Activated CD4-positive, alpha-beta memory T cell treated with anti-CD3 and anti-CD28 coated beads, Interleukin-2, amount 10 ng/mL, durations not matched to agents 7 days and 5 days (primary cell): ENCODE measurements at places on chromosomes 4 and X. TPM values are rescaled to one million over a fixed set of nuclear protein-coding genes. Genes with fewer than 3 reads are reported as not detected.
A peak's percentile ranks its signal among the peaks of the same experiment; 100 is the strongest.

ADH1C gene
- total RNA-seq: not detected

QRFPR gene
- total RNA-seq: not detected

IGSF1 gene
- total RNA-seq: not detected

DNA sequence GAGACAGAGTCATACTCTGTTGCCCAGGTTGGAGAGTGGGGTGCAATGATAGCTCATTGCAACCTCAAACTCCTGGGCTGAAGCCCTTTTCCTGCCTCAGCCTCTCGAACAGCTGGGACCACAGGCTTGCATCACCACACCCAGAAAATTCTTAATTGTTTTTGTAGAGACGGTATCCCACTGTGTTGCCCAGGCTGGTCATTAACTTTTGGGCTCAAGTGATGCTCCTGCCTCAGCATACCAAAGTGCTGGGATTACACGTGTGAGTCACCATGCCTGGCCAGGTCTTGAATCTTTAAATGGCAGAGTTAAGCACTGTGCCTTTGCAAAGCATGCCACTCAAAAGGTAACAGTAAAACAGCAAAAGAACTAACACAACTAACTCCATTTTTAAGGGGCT, 28.6 kb upstream of the BBS12 start:
- DNase-seq: no peak
- H3K4me3 ChIP-seq: no peak overlapping the region
- peaks cover 57% of the 10 kb centered on the region for H3K4me1 ChIP-seq
- H3K36me3 ChIP-seq: peaks cover 7% of the 10 kb centered on the region
- H3K27me3 ChIP-seq: peaks cover 4% of the 10 kb centered on the region
- H3K27ac ChIP-seq: no peak overlapping the region

- H3K4me3 ChIP-seq: no peak overlapping the region
- no peak overlapping the region for H3K27ac ChIP-seq
Observed at GRCh38 chrX:112761242-112762207, 79.1 kb downstream of the AMOT start.

GRCh38 chrX:12076046-12076445, 62.2 kb upstream of the FRMPD4 start:
- H3K4me1 ChIP-seq: no peaks in the 10 kb centered on the region
- no peaks in the 10 kb centered on the region for H3K36me3 ChIP-seq
- no peaks in the 10 kb centered on the region for H3K27me3 ChIP-seq
- H3K27ac ChIP-seq: no peak overlapping the region
- H3K4me3 ChIP-seq: no peak overlapping the region
- no peak for DNase-seq

DNA sequence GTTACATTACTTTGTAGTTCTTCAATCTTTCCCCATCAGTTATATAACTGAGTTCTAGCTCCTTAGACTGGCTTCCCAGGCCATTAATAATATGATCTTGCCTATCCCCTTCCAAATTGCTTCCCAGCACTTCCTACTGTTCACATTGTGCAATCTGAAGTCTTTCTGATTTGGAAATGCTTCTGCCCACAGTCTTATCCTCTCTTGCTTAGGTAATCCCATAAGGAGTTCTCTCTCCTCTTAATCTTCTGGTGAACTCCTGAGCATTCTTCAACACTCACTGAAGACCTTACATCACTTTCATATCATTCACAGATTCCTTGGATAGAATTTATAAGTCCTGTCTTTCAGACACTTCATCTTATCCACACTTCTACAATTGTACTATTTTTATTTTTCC, 132.7 kb upstream of the TTC29 start:
- DNase-seq: no peak
- H3K36me3 ChIP-seq: no peaks in the 10 kb centered on the region
- no peak overlapping the region for H3K27ac ChIP-seq

GRCh38 chr4:15837591-15837990, 59.5 kb downstream of the CD38 start:
- H3K27ac ChIP-seq: no peak overlapping the region
- no peak overlapping the region for H3K4me3 ChIP-seq
- H3K27me3 ChIP-seq: no peaks in the 10 kb centered on the region
- DNase-seq: no peak
- H3K4me1 ChIP-seq: peaks cover 3% of the 10 kb centered on the region

- no peak overlapping the region for H3K4me3 ChIP-seq
- DNase-seq: no peak
- peaks cover 2% of the 10 kb centered on the region for H3K27me3 ChIP-seq
- H3K36me3 ChIP-seq: peaks cover 3% of the 10 kb centered on the region
- no peaks in the 10 kb centered on the region for H3K4me1 ChIP-seq
Observed at GRCh38 chr4:187999406-187999932, 3.9 kb downstream of the ZFP42 start.

GRCh38 chr4:164484551-164484950, 269.4 kb upstream of the SMIM31 start:
- no peak for DNase-seq
- no peak overlapping the region for H3K4me3 ChIP-seq
- H3K36me3 ChIP-seq: no peaks in the 10 kb centered on the region
- H3K27me3 ChIP-seq: no peaks in the 10 kb centered on the region
- H3K27ac ChIP-seq: no peak overlapping the region

DNA sequence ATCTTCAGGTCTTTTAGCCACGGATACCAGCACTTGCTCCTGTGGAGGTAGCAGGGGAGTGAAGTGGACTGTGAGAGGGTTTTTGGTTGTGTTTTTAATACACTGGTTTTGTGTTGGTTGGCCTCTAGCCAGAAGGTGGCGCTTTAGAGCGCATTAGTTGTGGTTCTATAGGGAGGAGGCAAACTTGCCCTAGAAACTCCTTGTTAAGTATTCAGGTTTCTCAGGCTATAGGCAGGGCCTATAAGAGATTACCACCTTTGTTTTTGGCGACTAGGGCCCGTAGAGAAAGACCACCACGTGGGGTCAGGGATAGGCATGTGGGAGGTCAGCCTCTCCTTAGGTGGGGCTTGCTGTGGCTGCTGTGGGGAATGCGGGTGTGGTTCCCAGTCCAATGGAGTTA, 221.6 kb upstream of the SPANXN4 start:
- H3K27me3 ChIP-seq: no peaks in the 10 kb centered on the region
- H3K36me3 ChIP-seq: no peaks in the 10 kb centered on the region
- no peaks in the 10 kb centered on the region for H3K4me1 ChIP-seq
- no peak for DNase-seq
- no peak overlapping the region for H3K27ac ChIP-seq

DNA sequence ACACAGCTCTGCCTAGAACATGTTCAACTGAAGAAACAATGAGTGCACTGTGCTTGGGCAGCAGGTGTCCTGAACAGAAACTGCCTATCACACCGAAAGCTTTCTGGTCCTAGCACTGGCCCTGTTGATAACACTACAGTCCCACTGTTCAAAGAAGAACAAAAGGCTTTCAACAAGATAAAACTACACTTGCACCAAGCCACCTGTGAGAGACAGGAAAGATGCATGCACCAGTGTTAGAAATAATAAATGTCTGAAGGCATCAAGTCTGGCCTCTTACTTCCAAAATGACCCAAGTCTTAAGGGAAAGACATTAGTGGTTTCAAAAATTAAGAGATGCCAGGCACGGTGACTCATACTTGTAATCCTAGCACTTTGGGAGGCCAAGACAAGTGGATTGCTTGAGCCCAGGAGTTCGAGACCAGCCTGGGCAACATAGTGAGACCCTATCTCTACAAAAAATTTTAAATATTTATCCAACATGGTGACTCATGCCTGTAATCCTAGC, 68.7 kb downstream of the APBB2 start:
- DNase-seq: no peak
- no peaks in the 10 kb centered on the region for H3K27me3 ChIP-seq
- no peaks in the 10 kb centered on the region for H3K36me3 ChIP-seq
- H3K4me1 ChIP-seq: no peaks in the 10 kb centered on the region
- H3K27ac ChIP-seq: no peak overlapping the region

RAB39B gene
- 14.7 TPM for total RNA-seq

STAP1 gene
- 29.5 TPM for total RNA-seq

DNA sequence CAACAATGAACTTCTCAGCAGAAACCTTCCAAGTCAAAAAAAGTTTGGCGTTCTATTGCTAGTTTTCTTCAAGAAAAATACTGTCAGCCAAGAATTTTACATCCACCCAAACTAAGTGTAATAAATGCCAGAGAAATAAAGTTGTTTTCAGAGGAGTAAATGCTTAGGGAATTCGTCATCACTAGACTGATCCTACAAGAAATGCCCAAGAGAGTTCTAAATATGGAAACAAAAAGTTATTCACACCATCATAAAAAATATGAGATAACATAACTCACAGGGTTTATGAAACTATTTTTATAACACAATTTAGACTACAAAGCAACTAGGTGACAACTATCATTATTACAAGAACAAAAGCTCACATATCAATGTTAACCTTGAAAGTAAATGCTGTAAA, 259.5 kb upstream of the GABRA2 start:
- H3K27ac ChIP-seq: no peak overlapping the region
- no peak for DNase-seq
- H3K4me3 ChIP-seq: no peak overlapping the region
- H3K27me3 ChIP-seq: no peaks in the 10 kb centered on the region
- no peaks in the 10 kb centered on the region for H3K36me3 ChIP-seq

DNA sequence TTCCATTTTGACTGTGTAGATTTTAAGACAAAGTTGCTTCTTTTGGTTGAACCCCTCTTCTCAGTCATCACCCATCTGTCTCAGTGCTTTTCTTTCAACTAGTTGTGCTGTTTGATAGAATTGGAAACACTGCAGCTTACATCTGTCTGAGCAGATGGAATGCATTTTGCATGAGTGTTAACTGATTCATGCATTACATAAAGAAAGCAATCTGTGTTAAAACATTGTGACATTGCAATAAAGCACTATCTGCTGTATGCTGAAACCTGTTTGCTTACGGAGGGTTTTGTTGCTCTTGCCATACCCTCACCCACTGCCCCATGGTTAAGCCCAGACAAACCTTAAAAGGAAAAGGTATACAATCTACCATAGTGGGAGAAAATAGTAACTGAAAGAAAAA, 47.4 kb downstream of the NRK start:
- no peaks in the 10 kb centered on the region for H3K4me1 ChIP-seq
- no peaks in the 10 kb centered on the region for H3K36me3 ChIP-seq
- no peak overlapping the region for H3K27ac ChIP-seq
- H3K27me3 ChIP-seq: no peaks in the 10 kb centered on the region
- no peak overlapping the region for H3K4me3 ChIP-seq

- H3K36me3 ChIP-seq: no peaks in the 10 kb centered on the region
- H3K4me1 ChIP-seq: no peaks in the 10 kb centered on the region
- H3K27me3 ChIP-seq: peaks cover 4% of the 10 kb centered on the region
- no peak overlapping the region for H3K27ac ChIP-seq
- DNase-seq: no peak
Observed at GRCh38 chrX:66408507-66408906, 230.4 kb downstream of the EDA2R start.

- peak overlapping the region; percentile 97 for H3K4me3 ChIP-seq
- H3K36me3 ChIP-seq: peaks cover 6% of the 10 kb centered on the region
- DNase-seq: no peak
- no peaks in the 10 kb centered on the region for H3K27me3 ChIP-seq
- H3K4me1 ChIP-seq: peaks cover 53% of the 10 kb centered on the region
- H3K27ac ChIP-seq: peak overlapping the region; percentile 88
Observed at GRCh38 chr4:48340276-48340964, 909 bp upstream of the SLAIN2 start.

IBSP gene
- not detected for total RNA-seq

PPEF2 gene
- 0.15 TPM for total RNA-seq

ARMCX2 gene
- total RNA-seq: 2.5 TPM

STX18 gene
- 22.8 TPM for total RNA-seq
